ENCODE measurements at places on chromosomes 6 and 20.

- DNase-seq, result no peak
These were observed 94.1 kb upstream of the BMP5 start for GRCh38 chr6:55969526-55969925.

DNA sequence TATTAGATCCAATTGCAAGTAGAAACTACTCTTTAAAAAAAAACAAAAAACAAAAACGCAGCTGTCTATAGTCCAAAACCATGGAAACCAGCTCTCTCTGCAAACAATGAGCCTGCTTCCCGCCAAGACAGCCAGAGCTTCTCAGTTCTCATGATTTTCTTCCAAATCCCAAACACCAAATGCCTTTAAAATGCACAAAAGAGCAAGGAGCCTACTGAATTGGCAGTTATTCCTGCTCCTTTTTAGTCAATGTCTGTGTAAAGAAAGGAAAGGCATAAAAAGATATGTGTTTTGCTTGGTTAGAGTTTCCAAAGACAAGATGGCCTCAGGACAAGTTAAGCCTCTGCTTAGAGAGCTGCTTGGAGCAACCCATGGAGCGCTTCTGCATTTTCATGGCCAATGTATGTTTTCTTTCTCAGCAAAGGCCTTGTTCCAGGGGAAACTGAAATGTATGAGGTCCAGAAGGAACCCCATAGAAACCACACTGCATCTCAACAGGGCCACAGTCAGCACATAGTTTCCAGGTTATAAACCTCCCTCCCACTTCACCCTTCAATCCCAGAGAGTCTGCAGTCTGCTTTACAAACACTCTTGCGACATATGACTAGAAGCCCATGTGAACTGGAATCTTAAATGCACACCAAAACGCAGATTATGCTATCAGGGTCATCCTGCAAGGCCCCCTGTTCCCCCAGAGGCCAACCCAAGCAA, 209.3 kb upstream of the TAB2 start:
- DNase-seq, result no peak

DNA sequence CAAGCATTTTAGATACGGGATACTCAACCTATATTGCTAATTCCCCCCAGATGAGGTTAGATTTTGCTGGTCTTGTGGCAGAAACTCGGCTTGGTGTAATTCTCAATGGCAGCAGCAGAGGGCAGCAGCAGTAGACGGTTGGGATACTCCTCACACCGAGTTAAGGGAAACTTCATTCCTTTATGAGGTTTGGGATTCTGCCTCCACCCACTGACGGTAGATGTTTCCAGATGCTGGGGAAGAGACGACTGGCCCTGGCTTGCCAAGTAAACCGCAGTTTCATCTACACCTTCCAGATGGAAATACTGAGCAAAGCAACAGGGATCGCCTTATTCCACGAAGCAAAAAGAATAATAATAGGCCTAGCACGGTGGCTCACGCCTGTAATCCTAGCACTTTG, 8.2 kb upstream of the TBC1D7 start:
- peak; percentile 77 for DNase-seq

DNA sequence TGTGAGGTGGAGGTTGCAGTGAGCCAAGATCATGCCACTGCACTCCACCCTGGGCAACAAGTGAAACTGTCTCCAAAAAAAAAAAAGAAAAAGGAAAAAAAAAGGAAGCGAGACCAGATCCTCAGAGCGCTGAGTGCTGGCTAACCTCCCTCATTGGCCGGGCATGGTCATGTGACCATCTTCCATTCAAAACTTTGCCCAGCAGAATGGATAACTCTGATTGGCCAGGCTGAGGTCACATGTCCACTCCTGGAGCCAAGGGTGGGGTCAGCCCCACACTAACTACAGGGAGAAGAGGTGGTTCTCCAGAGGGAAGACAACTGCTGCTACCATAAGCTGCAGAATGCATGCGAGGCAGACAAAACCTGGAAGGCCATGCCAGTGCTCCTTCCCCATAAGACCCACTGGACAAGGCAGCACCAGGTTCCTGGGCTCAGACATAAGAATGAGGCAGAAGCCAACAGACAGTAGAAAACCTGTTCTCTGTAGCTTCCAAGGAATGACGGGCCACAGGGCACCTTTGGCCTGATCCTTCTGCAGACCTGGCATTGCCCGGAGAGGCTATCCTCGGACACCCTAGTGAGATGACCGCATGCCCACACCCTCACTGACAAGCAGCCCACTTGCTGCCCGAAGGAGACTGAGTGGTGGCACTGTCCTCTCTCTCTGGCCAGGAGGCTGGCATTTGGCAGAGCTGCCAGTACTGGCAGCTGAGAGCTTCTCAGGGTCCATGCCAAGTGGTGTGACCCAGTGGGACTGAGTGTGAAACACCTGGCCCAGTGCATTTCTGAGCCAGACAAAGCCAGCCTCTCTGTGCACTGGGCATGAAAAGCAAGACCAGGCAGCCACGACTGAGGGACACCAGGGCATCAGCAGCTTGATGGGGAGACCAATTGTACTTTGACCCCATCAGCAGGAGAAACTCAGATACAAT, 311.9 kb upstream of the SULF2 start:
- peak; percentile 24 for DNase-seq

DNA sequence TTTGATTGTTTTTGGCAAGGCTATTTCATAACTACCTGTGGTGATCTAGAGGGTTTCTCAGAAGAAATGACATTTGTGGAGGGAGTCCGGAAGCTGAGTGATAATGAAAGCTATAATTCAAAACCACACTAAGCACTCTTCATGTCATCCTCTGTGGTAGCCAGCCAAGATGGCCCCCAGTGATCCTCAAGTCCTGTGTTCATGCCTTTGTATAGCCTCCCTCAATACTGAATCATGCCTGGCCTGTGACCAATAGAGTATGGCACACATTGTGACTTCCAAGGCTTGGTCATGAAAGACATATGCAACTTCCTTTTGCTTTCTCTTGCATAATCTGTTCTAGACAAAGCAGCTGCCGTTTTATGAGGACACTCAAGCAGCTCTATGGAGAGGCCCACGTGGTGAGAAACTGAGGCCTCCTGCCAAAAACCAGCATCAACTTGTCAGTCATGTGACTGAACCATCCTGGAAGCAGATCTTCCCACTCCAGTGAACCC, 12.8 kb upstream of the DNAAF9 start:
- peak; percentile 61 for DNase-seq

- DNase-seq, result peak; percentile 12
These were observed 178.3 kb downstream of the SYNDIG1 start for GRCh38 chr20:24647713-24648112.

DNA sequence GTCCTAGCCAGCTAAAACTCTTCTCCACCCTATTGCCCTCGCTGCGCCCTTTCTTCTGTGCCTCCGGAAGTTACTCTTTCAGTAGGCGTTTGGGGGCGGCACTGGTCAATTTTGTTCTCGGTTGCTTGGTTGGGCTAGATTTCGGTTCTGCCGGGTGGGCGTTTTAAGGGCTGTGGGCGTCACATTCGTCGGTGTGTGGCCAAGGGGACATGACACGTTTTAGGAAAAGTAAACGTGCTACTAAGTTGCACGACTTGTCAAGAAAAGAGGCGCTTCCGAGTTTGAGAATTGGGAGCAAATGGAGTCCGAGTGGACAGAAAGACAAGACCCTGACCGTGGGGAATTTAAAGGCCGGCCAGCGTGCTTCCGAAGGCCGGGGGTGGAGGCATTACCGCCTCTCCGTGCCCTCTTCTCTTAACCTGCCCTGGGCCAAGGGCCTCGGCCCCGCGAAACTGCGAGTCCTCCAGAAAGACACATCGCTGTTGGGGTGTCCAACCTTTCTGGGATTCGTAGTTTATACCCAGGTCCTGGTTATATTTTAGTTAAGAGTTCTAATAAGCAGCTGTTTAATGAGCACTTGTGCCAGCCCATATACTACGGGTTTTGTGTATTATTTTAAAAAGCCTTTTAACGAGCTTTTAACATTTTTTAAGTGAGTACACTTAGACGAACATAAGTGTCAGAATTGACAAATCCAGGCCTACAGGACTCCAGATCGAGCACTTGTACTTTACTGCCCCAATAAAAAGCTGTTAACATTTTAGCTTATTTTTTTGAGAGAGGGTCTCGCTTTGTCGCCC, 664 bp upstream of the BAG6 start:
- DNase-seq, result no peak

DNA sequence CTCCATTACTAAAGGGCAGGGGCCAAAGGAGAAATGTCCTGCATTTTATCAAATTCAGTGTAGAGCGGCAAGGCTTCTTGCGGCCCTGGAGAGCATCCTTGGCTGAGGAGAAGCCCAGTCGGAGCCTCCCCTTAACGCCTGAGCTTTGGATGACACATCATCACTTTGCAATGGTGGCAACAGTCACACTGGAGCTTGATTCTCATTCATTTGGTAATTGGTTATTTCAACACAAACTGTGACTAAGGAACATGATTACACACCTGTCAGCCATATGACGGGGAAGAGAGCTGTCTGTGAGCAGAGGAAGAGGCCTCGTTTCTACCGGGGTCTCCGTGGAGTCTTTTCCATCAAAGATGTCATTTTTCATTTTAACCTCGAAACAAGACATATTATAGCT, 81.4 kb downstream of the SOBP start:
- DNase-seq, result no peak

DNA sequence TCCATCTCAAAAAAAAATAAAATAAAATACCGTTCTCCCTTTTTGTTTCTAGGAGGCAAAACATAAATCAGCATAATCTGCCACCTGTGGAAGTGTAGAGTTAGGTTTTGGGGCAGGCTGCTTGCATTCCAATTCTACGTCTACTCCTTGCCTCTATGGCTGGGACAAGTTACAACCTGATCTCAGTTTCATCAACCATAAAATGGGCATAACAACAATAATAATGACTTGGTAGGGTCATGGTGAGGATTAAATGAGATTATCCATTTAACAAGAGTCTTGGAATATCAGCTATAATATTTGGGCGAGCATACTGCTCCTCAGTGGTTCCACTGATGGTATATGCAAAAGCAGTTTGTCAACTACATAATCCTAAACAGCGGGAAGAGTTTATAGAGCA, 3.7 kb upstream of the RAE1 start:
- no peak for DNase-seq

- peak; percentile 79 for DNase-seq
These were observed 17.4 kb downstream of the HSPA12B start for GRCh38 chr20:3749689-3750531.

GRCh38 chr6:155738602-155739105, 283.0 kb upstream of the NOX3 start:
- no peak for DNase-seq

DNA sequence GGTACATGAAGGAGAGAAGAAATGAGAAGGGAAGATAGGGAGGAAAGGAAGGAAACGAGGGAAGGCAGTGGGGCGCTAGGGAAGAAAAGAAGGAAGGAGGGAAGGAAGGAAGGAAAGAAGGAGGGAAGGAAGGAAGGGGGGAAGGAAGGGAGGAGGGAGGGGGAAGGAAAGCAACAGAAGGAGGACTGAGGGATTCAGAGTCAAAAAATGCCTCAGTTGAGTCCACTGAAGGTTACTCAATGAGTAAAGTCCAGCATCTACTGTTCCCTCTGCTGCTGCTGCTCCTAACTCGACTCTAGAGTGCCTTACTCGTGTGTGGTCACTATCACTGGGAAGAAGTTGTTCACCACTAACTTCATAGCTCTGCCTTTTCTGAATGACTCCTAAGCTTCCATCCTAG, 33.8 kb downstream of the PHACTR1 start:
- no peak for DNase-seq

DNA sequence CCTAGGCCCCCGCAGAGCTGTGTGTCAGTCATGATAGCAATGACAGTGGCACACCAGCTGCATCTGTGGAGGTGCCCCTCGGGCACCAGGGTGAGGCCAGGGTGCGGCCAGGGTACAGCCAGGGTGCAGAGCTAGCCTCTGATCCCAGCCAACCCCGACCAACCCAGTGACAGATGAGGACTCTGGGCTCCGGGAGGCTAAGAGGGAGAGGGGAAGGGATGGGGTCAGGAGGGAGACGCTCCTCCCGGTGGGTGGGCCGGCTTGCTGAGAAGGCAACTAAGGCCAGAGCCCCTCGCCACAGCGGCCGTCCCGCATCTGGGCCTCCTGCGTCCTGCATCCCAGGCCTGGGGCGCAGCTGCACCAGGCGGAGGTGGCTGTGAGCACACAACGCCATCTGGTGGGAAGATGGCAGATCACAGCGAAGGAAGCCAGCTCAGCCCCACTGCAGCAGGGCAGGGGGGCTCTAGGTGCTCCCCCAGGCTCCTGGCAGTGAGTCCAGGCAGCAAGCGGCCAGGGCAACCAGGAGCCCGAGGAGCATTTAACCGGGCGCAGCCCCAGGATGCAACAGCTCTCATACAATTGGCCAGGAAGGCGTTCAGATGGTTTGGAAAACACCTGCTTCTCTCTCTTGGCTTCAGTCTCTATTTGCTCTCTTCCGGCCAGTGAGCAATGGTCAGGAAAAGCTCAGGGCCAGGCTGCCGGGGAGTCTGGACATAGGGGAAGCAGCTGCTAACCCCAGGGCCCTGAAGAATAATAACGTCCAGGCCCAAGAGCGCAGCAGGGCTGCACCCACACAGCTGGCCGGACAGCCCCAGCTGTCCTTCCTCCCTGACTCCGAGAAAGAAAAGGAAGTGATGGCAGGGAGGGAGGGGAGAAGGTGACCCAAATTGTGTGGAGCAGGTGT, 169.4 kb downstream of the TAF4 start:
- DNase-seq, result peak; percentile 41

DNA sequence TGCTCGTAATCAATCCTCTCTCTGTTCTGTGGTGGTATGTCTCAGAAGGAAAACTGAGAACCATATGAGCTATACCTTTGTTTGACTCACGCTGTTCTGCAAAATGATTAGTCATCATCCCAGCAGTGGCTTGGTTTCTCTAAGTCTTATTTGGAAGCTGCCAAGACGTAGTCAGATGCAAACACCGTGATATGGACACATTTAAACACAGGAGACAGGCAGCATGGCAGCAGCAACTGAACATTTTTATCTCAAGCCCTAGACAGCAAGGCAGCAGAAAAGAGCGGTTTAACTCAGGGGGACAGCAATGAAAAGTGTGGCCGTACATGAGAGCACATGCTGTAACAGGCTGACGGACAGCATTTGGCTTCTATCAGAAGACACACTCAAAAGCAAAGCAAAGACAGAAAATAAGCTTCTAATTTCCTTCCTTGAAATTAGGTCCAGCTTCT, 1295.1 kb downstream of the EPHA7 start:
- DNase-seq, result no peak

- no peak for DNase-seq
These were observed 103.2 kb upstream of the BEND6 start for GRCh38 chr6:56851541-56852259.

- no peak for DNase-seq
These were observed 34.1 kb downstream of the TNXB start for GRCh38 chr6:32074996-32075532.

DNA sequence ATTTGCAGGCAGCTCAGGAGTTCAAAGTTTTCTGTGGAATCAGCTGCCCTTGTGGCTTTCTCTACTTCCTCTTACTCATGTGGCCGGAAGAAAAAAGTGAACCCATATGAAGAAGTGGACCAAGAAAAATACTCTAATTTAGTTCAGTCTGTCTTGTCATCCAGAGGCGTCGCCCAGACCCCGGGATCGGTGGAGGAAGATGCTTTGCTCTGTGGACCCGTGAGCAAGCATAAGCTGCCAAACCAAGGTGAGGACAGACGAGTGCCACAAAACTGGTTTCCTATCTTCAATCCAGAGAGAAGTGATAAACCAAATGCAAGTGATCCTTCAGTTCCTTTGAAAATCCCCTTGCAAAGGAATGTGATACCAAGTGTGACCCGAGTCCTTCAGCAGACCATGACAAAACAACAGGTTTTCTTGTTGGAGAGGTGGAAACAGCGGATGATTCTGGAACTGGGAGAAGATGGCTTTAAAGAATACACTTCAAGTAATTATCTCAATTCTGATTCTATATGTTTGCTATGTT, 1.1 kb downstream of the MGME1 start:
- no peak for DNase-seq

- DNase-seq, result no peak
These were observed 94.7 kb downstream of the RTN4IP1 start for GRCh38 chr6:106534564-106534982.

Measured in NCI-H446 (cell line).